Substantia nigra (tissue), 51 donors: ENCODE measurements at places on chromosomes 1 and 21.

GRCh38 chr1:78718566-78718965 is 68.9 kb downstream of the IFI44 start:
- DNase-seq = no peak

DNA sequence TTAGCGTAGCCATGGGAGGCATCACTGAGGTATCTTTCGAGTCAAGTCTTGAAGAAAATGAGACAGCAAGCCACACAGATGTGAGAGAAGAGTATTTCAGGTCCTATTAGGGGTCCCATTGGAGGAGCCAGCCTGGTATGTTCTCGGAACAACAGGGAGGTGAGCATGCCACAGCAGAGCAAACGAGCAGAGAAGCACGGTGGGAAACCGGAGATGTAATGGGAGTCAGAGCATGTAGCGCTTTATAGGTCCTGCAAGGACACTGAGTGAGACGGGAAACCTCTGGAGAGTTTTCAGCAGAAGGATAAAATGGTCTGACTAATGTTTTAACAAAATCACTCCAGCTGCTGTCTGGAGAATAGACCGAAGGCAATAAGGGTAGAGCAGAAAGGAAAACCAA is 15.9 kb downstream of the H3-3A start:
- DNase-seq = no peak

- no peak for DNase-seq
Measured at GRCh38 chr1:174723816-174724215, 275.9 kb upstream of the CACYBP start.

DNA sequence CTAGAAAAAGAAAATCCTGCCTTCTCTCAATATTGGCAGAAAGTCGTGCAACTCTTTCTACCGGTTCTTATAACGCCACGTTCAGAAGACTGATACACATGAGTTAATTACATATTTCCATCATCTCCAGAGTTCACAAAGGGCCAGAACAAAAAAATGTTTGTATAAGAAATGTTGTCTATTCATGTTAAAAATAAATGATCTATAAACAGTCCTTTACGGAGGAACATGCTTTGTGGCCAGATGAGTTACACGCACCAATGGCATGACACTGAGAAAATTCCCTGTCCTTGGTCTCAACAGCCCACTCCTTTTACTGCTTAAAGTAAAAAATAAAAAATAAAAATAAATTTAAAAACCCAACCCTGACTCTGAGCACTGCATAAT is 29.5 kb downstream of the C2CD2 start:
- no peak for DNase-seq

- DNase-seq = no peak
Measured at GRCh38 chr1:13661539-13661938, 38.4 kb upstream of the PRDM2 start.

DNA sequence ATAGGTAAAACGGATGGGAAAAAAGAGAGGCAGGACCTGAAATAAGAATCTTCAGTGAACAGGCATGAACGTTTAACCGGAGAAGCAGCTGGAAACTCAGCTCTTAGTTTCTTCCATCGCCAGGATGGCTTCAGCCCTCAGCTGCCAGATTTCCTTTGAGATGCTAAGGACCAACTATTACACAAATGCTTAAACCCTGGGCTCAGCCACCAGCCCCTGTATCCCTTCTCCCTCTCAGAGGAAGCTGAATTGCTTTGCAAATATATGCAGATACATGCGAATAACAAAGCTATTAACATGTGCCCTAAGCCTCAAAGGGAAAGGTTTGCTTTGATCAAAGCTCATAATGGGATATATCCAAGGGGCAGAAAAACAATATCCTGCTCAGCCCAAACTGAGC is 515.1 kb downstream of the OMA1 start:
- DNase-seq = no peak

- DNase-seq = no peak
Measured at GRCh38 chr1:160063176-160063575, 6.8 kb downstream of the KCNJ10 start.
